ENCODE measurements at places on chromosomes 5 and 9.

DNA sequence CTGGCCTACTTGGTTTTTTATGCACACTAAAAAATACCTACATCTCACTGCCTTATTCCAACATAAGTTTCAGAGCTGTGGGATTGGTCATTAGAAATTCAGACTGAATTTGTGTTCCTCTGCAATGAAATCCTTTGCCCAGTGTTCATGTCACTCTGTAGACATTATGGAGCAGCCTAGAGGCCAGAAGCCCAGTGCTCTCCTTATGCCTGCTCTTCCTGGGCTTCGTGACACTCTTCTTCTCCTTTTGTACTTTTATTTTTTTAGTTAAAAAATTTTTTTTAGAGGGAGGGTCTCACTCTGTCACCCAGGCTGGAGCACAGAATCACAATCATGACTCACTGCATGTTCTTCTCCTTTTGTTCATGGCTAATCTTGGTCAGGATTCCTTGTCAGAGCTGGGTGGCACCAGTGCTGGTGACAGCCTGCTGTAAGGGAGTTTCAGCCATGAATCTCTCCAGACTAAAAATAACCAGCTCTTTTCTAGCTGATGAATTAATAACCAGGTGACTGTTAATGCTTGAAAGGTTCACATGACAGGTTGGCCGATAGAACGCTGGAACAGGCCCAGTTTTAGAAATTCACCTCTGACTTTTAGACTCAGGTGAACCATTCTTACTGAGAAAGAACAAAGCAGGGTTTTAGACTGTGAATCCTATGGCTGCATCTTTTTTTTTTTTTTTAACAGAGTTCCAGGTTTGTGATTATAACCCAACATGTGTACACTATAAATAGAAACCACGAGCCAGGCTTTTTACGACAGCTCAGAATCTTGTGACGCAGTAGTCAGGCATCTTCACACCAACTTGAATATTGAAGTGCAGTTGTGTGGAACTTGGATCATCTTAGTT, 34.1 kb upstream of the C5orf47 start:
- no peak for DNase-seq

DNA sequence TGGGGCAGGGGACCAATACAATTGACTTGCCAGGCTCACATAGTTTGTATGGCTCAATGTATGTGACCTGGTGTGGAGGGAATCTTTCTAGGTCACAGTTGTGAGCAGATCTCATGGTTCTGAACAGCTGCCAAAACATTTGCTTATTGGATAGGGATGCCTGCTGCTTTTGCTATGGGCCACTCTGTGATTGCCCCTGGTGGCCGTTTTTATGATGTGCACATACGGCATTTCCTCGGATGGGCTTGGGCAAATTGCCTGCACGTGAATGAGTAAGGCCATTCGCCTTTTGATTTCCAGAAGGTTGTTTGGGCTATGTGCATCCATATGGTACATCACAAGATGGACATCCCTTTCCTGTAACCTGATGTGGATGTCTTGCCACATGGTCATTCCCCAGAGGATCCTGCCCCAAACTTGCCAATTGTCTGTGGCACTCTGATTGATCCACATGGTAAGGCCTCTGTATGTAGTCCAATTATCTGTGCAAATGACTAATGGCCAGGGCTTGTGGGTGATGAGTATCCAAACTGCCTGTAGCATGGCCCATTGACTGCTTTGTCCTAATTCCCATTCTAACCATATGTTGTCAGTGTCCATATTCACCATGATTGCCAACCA, 10.7 kb upstream of the SLC22A4 start:
- DNase-seq: no peak

- no peak for DNase-seq
Measured at GRCh38 chr5:56918054-56918453, 8.7 kb downstream of the SETD9 start.

DNA sequence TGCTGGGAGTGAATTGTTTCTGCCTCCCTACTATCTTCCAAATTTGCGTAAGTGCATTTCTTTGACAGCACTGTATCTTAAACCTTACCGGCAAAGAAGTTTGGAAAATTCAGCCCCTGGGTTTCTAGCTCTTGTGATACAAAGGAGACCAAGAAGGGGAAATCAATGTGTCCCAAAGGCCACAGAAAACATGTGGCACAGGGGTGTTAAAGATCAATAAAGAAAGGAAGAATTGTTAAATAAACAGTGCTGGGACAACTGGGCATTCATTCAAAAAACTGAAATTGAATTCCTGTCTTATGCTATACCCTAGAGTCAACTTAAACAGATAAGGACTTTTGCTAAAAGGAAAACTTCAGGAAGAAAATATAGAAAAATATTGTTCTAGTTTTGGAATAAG, 328.1 kb downstream of the MAN2A1 start:
- DNase-seq: no peak

DNA sequence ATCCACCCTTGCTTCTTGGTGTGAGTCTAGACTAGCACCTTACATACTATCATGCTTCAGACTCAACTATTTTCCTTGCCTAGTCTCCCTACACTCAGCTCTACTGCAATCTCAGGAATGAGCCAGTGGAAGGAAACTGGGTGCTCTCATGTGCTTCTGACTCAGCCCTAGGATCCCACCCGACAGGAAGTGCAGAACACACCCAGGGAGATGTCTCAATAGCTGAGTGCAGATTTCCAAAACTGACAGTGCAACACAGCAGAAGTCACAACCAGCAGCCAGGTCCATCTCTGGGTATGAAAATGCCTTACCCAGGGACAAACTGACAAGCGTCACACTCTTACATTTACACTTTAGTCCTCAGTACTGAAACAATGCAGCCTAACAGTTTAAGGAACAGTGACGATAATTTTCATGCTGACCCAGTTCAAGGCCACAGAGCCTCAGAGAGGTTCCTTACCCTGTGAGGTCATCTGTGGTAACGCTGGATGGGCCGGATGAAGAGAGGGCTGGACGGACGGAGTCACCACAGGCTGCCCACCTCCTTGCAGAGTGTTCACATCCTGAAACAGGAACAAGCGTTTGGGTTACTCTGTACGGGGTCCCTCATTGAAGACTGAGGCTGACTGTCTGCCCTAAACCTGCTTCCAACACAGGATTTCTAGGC, 33.0 kb downstream of the FKBP15 start:
- DNase-seq: no peak

- no peak for DNase-seq
Measured at GRCh38 chr9:110967196-110967595, 71.1 kb downstream of the LPAR1 start.

GRCh38 chr5:64188776-64189175, 23.1 kb downstream of the RNF180 start:
- DNase-seq: no peak

DNA sequence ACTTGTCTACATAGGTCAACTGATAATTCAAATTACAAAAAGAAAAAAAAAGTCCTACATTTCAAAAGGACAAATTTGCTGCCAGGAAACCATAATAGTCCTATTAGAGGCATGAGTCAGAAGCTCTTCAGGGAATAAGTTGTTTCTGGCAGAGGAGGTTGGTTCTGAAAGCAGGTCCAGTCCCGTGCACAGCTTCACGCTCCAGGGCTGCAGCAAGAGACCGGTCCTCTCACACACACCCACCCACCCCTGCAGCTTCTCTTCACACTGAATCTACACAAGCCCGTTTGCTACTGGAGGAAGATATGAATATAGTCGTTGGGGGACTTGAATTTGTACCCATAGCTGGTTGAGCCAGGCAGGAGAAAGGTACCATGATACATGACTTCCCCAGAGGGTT, 36.9 kb upstream of the SLC1A3 start:
- DNase-seq: no peak

GRCh38 chr5:127416906-127417305, 100.5 kb upstream of the PRRC1 start:
- DNase-seq: no peak

DNA sequence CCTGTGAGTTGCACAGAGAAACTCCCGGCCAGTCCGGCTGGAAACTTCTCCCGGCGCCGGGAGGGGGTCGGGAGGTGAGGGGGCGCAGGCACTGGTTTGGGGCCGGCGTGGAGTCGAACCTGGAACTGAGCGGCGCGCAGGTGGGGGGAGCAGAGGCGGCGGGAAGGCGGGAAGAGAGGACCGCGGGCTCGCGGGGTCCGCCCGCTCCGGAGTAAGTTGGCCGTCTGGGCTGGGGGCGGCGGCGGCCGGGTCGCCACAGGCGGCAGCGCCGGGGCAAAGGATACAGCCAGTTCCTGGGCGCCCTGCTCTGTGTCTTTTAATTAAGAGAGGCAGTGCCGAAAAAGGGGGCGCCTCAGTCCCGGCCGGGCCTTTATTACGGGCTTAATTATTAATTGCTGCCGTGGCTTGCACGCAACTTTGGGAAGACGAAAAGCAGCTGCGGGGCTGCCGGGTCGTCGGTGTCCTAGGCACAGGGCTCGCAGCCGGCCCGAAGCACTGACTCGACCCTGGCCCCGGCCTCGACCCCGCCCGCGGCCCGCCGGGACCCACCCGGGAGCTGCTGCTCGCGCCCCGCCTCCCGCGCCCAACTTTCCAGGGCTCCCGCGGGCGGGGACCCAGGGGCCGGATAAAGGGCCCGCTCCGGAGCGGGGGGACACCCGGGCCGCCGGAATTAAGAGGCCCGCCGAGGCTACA, 1.1 kb downstream of the NTNG2 start:
- no peak for DNase-seq

GRCh38 chr9:36415822-36416525, 15.9 kb upstream of the RNF38 start:
- no peak for DNase-seq

DNA sequence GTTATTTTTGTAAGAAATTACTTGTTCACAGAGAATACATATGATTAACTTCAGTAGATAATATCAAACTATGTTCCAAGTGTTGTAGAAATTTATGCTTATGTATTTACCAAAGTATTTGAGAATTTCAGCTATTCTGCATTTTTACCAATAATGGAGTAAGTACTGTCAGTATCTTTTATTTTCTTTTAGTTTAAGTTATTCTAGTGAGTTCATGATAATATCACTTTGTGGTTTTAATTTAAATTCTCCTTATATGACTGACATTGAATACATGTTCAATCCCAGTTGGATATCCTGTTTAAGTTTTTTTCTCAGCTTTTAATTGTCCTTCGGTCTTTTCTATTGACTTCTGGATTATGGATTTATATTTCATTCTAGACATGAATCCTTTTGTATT, 1024.6 kb downstream of the EFNA5 start:
- DNase-seq: no peak

DNA sequence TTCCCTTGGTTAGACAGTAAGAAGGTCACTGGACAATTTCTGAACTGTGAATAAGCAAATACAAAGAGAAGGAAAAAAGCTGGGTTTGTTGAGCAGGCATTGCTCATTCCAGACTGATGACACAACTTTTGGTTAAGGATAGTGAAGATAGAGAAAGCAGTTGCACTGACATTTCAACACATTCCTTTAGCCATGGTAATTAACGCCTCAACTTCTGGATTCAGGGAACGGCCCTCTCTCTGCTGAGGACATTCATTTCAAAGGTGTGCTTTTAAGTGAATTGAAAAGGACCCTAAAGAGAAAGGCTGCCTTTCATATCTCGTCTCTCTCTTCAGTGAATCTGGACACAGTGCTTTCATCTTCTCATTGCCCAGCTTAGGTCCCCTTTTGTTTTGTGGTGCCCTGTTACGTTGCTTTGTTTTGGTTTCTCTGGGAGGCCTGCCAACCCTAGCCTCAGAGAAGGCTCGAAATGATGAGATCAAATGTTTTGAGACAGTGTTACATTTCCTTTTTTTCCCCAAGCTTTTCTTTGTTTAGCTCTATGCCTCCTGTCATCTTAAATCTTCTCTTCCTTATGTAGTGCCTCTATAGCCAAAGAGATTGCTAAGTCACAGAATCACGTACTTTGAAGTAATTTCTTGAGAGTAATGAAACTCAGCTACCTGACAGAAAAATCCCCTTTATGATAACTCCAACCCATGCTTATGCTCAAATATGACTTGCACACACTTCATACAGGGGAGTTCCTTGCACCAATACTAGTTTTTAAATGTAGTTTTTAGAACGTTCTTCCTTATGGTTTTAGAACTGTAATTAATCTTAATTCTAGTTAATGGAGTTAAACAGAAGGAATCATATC, 94.4 kb upstream of the IFNE start:
- peak; percentile 44 for DNase-seq

- no peak for DNase-seq
Measured at GRCh38 chr5:95837492-95837891, 15.0 kb upstream of the GLRX start.

DNA sequence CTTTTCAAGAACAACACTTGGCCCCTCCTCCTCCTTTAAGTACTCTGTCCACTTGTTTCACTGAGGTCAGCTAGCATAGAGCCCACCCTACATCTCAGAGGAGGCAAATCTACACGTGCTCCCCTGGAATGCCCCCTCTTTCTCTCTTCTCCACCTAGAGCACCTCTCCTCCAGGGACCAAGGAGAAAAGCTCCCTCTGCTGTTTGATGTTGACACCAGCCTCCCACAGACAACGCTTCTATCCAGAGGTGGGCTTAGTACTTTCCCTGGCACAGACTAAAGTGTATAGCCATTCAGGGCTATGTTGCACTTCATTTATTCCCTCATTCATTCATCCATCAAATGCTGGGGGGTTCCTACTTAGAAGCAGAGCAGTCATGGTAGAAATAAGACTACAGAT, 68.2 kb upstream of the TAF1L start:
- no peak for DNase-seq

GRCh38 chr9:37899041-37899440, 4.9 kb downstream of the SLC25A51 start:
- DNase-seq: no peak

- no peak for DNase-seq
Measured at GRCh38 chr5:57551251-57551650, 68.6 kb upstream of the ACTBL2 start.

DNA sequence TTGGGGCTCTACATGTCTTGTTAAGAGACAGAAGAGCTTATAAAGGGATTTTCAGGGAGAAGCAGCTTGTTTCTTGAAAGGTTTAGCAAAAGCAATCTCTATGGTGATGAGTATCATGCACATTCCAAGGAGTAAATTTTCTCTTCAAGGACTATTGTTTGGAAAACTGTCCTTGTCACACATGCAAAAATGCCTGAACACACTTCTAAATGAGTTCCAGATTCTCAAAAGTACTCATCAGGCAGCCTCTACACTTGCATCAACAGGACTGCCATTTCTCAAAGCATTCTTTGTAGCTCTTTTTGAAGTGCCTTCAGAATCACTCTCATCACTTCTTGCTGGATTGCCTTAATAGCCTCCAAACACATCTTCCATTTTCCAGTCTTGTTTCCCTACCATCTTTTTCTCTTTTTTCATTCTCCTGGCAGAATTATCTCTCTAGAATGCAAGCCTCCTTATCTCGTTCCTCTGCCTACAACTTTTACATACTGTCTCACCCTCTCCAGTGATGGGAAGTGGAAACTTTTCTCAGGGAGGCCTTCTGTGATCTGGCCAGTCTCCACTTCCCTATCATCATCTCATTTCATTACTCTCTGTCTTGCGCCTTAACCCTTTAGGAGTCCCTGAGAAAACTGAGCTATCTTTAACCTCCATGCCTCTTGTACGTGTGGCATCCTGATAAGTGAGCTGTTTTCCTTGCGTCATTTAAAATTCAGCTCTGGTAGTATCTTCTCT, 631.5 kb upstream of the TLE4 start:
- no peak for DNase-seq
